ENCODE measurements at places on chromosomes 11 and 22.

DNA sequence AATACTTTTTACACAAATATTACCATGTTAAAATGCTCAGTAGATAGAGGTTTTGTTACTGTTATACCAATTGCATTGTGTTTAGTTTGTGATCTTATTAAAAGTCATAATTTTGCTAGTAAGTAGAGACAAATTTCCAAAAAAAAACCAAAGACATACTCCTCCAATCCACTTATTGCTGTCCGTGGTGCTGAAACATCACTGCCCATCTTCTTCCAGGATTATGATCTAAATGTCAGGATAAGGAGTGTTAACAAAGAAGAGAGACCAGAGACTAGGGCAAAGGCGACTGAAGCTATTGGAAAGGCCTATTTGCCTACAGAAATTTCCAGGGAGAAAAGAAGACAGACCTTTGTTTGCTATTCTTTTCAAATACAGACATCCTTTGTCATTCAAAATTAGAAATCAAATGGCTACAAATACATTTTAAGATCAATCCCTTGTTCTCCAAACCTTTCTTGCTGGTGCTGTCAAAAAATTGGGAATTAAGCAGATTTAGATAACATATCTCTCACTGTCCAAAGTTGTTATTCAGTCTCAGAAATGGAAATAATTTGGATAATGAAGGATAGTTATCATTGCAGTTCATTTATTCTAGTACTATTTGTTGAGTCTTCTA is 199.7 kb downstream of the C11orf91 start:
- DNase-seq = no peak

DNA sequence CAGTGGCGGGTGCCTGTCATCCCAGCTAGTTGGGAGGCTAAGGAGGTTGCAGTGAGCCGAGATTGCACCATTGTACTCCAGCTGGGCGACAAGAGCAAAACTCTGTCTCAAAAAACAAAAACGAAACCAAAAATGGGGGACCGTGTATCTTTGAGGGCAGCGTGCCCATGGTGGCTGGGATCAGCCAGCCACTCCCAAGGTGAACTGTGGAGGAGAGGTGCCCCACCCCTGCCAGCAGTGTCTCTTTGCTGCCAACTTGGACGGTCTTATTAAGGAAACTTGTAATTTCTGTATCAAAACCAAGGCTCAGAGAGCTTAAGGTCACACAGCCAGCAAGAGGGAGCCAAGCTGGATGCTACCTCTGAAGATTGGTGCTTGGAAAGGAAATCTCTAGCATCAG is 147.7 kb downstream of the CACNA1I start:
- DNase-seq = no peak

- no peak for DNase-seq
Observed at GRCh38 chr22:37420686-37421467, 6.4 kb downstream of the ELFN2 start.

- no peak for DNase-seq
Observed at GRCh38 chr22:37303821-37304274, 21.5 kb downstream of the CYTH4 start.

GRCh38 chr11:31303644-31304180 is 65.8 kb downstream of the DCDC1 start:
- no peak for DNase-seq

GRCh38 chr11:117600234-117600783 is 196.7 kb downstream of the DSCAML1 start:
- peak; percentile 69 for DNase-seq

- DNase-seq = no peak
Observed at GRCh38 chr11:34836958-34837856, 79.0 kb downstream of the APIP start.

DNA sequence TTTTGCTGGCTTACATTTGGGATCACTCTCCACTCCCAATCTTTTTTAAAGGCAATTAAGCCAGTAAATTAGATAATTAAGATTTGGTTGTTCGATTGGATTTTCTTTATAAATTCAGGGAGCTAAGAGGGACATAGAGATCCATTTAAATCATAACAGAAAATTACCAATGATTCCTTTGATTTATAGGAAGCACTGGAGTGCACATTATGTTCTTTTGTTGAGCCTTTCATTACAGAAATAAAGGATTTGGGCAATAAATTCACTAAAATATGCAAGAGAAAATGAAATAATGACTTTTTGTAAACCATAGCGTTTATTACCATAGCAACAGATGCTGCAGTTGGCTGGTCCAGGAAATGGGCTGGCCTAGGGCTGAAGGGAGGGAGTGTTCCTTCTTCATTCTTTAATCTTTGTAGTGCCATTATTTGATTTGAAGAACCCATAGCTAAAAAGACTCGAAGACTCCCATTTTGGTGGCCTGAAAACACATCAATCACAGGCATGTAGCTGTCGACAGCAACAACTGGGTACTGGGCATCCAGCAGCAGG is 73.0 kb downstream of the C2CD3 start:
- no peak for DNase-seq

DNA sequence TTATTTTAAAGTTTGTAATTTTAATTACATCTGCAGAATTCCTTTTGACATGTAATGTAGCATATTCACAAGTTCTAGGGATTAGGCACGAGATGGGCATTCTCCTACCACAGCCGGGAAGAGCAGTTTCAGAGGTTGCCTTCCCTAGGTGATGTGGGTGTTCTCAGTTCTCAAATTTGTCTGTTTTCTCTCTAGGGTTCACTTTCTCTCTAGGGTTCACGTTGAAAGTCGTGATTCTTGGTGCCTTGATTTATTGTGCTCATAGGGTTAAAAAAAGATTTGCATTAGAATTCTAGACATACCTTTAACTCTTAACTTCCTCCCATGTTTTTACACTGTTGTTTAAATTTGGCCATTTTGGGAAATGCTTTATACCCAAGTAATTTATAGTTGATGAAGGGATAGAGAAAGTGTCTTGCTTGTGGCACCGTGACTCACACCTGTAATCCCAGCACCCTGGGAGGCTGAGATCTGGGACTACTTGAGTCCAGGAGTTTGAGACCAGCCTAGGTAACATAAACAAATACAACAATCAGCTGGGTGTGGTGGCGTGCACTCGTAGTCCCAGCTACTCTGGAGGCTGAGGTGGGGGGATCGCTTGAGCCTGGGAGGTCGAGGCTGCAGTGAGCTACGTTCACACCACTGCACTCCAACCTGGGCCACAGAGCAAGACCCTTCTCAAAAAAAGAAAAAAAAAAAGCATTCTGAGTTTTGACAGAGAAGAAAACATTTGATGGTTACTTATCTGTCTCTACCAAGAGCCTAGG is 3.6 kb downstream of the MED15 start:
- no peak for DNase-seq

- no peak for DNase-seq
Observed at GRCh38 chr11:13434247-13435205, 28.5 kb downstream of the BTBD10 start.

GRCh38 chr11:62256281-62256680 is 13.7 kb upstream of the SCGB2A2 start:
- DNase-seq = no peak

GRCh38 chr11:80383655-80384054 is 942.8 kb upstream of the TENM4 start:
- no peak for DNase-seq

DNA sequence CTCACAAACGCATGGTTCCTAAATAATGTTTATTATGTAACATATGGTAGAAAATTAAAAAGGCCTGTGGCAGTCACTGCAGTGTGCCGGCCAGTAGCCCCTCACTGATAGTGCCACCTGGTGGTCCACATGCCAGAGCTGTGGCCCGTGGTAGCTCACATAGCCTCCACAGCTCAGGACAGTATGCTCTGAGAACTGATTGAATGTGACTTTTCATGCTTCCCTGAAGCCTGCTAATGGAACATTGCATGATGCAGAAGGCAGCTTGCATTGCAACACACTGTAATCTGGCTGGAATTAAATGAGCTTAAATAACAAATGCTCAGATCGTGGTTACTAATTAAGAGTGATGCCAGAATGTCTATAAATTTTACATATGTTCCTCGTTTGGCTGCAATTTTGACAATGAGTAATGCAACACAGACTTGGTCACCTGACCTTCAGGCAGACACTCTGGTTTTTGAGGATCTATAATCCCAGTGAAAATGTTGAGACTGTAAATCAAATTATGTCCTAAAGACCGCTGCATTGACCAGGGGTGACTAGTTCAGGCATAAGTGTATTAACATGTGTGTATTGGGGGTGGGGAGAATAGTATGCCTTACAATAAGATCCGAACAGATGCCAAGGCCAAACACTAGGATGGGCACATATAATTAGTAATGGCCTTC is 566.4 kb downstream of the METTL15 start:
- no peak for DNase-seq

GRCh38 chr11:85844439-85845123 is 10.6 kb upstream of the CCDC83 start:
- no peak for DNase-seq

DNA sequence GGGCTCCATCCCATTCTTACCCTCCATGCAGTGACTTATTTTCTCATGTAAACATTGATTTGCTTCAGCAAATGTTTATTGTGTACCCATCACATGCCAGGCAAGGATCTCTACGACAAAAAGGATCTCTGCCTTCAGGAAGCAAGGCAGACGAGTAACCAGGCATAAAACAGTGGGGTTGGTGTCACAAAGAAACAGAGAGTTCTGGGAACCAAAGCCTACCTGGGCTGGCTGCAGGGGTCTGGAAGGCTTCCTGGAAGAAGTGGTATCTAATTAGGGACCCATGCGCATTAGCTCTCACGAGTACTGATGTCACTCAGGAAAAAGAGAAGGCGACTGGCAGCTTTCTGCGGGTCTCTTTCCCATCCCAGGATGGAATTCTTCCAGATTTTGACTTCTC is 44.5 kb downstream of the KIAA1671 start:
- DNase-seq = no peak

DNA sequence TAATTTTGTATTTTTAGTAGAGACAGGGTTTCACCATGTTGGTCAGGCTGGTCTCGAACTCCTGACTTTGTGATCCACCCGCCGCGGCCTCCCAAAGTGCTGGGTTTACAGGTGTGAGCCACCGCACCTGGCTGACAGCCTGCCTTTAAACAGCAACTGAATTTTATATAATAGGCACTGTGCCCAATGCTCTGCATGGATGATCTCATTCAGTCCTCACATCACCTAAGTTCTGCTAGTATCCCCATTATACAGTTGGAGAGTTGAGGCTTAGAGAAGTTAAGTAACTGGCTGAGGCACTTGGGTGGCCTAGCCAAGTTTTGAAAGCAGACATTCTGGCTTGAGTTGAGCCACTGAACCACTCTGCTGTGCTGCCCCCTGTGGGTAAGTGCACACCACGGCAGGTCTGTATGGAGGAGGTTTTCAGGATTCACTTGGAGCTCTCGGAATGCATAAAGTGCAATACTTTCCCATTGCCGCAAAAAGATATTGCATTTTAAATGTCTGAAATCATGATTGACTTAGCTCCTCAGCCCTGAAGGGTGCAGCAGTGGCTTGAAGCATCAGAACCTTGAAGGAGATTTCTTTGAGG is 112.4 kb downstream of the LDLRAD3 start:
- no peak for DNase-seq

- no peak for DNase-seq
Observed at GRCh38 chr11:27471589-27472397, 797 bp downstream of the LGR4 start.

- no peak for DNase-seq
Observed at GRCh38 chr11:33829430-33830141, 55.3 kb upstream of the FBXO3 start.

DNA sequence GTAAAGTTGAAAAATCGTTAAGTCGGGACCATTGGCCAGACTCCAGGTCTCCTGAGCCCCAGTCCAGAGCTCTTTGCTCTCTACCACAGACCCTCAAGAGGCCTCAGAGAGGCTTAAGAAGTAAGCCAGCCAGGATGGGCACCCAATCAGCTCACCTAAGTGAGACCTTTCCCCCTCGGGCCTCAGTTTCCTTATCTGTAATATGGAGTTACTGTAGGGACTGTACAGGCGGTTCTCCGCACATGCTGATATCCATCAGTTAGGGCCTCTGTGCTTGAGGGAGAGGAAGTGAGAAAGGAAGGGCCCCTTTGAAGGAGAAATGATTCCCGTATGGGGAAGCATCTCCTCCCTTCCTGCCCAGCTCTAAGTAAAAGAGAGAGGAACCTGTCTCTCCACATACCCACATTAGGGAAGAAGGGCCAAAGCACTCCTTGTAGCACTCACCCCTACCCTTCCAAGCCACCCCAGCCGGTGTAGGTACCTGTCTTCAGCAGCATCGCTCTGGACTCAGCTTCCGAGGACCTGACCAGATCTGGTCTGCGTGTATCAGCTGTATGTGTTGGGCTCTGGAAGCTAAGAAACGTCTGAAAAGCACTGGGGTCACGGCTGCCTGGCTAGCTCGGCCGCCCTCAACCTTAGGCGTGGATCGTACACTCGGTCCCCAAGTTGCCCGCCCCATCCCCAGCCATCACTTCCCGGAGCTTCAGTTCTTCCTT is 653 bp downstream of the NAGA start:
- no peak for DNase-seq

GRCh38 chr11:69944146-69944795 is 125.1 kb upstream of the FGF3 start:
- DNase-seq = no peak

All from NCI-H1436 treated with DMSO at 0.1 percent for 48 hours (cell line).